Activated naive CD8-positive, alpha-beta T cell treated with anti-CD3 and anti-CD28 coated beads for 36 hours (primary cell): ENCODE measurements at places on chromosomes 5 and 9. TPM values are rescaled to one million over a fixed set of nuclear protein-coding genes. Genes with fewer than 3 reads are reported as not detected.

The DND1 gene
- total RNA-seq, result 3.7 TPM

The SLC23A1 gene
- total RNA-seq, result not detected

The AK6 gene
- total RNA-seq, result 114 TPM

- no peak overlapping the region for H3K4me3 ChIP-seq
- H3K27me3 ChIP-seq, result peaks cover 7% of the 10 kb centered on the region
- no peaks in the 10 kb centered on the region for H3K36me3 ChIP-seq
- H3K4me1 ChIP-seq, result no peaks in the 10 kb centered on the region
- no peak for DNase-seq
- H3K27ac ChIP-seq, result no peak overlapping the region
Measured at GRCh38 chr9:4038182-4038723, 261.6 kb downstream of the GLIS3 start.

GRCh38 chr5:72157625-72157962 lies 50.3 kb downstream of the MAP1B start:
- H3K4me3 ChIP-seq, result no peak overlapping the region
- no peak overlapping the region for H3K27ac ChIP-seq
- no peaks in the 10 kb centered on the region for H3K4me1 ChIP-seq
- peaks cover 18% of the 10 kb centered on the region for H3K27me3 ChIP-seq
- no peaks in the 10 kb centered on the region for H3K36me3 ChIP-seq
- DNase-seq, result no peak

GRCh38 chr5:151699071-151699901 lies 12.6 kb upstream of the SPARC start:
- no peaks in the 10 kb centered on the region for H3K27me3 ChIP-seq
- no peak for DNase-seq
- H3K27ac ChIP-seq, result no peak overlapping the region
- no peaks in the 10 kb centered on the region for H3K36me3 ChIP-seq
